ENCODE measurements at places on chromosomes 7 and 10. TPM values are rescaled to one million over a fixed set of nuclear protein-coding genes. Genes with fewer than 3 reads are reported as not detected.

- no peak overlapping the region for H3K4me3 ChIP-seq
- H3K4me1 ChIP-seq, result no peaks in the 10 kb centered on the region
- no peaks in the 10 kb centered on the region for H3K27me3 ChIP-seq
- no peaks in the 10 kb centered on the region for H3K36me3 ChIP-seq
Observed at GRCh38 chr7:78406531-78406930, 608.0 kb downstream of the PHTF2 start.

DNA sequence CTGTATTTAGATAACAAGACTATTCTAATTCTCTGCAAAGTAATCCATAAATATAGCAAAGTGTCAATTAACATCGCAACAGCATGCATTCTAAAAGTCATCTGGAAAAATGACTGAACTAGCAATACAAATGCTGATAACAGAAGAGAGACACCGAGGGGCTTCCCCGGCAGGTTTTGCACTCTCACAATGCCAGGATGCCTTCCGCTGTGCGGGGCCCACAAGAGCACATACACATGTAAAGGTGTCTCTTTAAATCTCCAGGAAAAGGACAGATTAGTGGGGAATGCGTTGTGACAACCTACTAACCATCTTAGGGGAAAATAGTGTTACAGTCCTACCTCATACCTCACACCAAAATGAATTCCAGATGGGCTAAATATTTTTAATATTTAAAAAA, 86.9 kb downstream of the CXCL12 start:
- peaks cover 20% of the 10 kb centered on the region for H3K27me3 ChIP-seq
- no peaks in the 10 kb centered on the region for H3K4me1 ChIP-seq
- no peak overlapping the region for H3K27ac ChIP-seq
- H3K36me3 ChIP-seq, result no peaks in the 10 kb centered on the region

DNA sequence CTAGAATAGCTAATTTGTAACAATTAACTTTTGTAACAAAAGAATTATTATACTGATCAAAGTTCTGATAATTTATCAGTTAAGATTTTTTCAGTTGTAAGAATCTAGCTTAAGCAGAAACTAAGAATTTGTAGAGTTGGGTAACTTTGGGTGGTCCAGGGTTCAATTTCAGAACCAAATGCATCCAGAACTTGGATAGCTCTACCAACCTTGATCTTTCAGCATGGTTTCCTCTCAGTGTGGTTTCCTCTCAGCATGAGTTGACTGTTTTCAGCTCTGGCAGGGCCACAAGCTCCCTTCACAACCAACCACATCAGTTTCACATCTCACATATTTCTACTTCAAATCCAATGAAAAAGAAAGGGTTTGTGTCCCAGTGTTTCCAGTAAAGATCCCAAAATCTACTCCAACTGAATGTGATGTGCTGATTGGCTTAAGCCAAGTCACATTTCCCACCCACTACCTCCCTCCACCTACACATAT, 3.3 kb upstream of the FAS start:
- H3K4me3 ChIP-seq, result no peak overlapping the region
- H3K4me1 ChIP-seq, result peaks cover 4% of the 10 kb centered on the region
- no peak for DNase-seq

GRCh38 chr7:27103489-27104226, 1.2 kb upstream of the HOXA2 start:
- peaks cover 34% of the 10 kb centered on the region for H3K27me3 ChIP-seq
- H3K4me1 ChIP-seq, result peaks cover 6% of the 10 kb centered on the region
- H3K4me3 ChIP-seq, result peak overlapping the region; percentile 21
- DNase-seq, result no peak
- H3K27ac ChIP-seq, result peak overlapping the region; percentile 80
- H3K36me3 ChIP-seq, result peaks cover 22% of the 10 kb centered on the region

DNA sequence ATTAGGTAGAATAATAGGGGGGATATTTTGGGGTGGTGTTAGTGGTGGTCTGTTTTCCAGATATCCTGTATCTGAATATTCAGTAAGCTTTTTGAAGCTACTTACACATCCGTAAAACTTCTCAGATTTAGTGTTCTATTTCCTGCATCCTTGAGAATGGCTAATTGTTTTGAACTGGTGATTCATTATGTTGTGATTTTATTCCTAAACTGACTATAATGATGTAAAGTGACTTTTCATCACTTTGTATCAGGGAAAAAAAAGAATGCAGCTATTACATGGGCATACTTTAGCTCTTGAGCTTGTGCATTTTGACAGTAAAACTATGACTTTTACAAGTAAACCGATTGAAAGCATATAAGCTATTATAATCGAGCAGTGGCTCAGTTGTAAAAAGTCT, 18.2 kb downstream of the WAC start:
- no peak for DNase-seq
- H3K36me3 ChIP-seq, result peaks cover 53% of the 10 kb centered on the region

The RGS10 gene
- polyA plus RNA-seq, result 63.1 TPM

GRCh38 chr7:128404886-128405470, 4.8 kb downstream of the IMPDH1 start:
- peaks cover 24% of the 10 kb centered on the region for H3K27me3 ChIP-seq
- H3K4me3 ChIP-seq, result peak overlapping the region; percentile 48
- no peak for DNase-seq
- no peak overlapping the region for H3K27ac ChIP-seq
- peaks cover 7% of the 10 kb centered on the region for H3K36me3 ChIP-seq

GRCh38 chr10:48880016-48880705, 59.5 kb downstream of the LRRC18 start:
- H3K4me1 ChIP-seq, result no peaks in the 10 kb centered on the region
- H3K27me3 ChIP-seq, result no peaks in the 10 kb centered on the region
- no peak overlapping the region for H3K4me3 ChIP-seq
- no peaks in the 10 kb centered on the region for H3K36me3 ChIP-seq
- DNase-seq, result no peak

The CYP3A4 gene
- 14.3 TPM for polyA plus RNA-seq

DNA sequence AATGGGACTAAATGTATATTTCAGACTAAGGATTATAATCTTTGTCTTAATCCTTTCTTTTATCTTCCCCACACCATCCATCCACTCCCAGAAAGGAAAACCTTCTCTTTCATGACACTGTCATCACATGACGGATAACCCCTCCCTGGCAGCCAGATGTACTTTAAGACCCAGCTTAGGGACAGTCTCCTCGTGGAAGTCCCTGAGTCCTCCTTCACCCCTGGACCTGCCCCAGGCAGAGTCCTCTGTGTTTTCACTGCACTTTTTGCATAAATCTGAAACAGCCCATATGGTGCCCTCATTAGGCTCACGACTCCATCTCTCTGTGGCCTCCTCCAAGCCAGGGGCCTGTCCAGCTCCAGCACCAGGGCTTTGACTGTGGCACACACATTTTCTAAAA, 16.0 kb downstream of the NRAP start:
- peaks cover 6% of the 10 kb centered on the region for H3K27me3 ChIP-seq
- H3K4me1 ChIP-seq, result no peaks in the 10 kb centered on the region
- no peak for DNase-seq
